ENCODE measurements at places on chromosomes 6 and 20. TPM values are rescaled to one million over a fixed set of nuclear protein-coding genes. Genes with fewer than 3 reads are reported as not detected.

DNA sequence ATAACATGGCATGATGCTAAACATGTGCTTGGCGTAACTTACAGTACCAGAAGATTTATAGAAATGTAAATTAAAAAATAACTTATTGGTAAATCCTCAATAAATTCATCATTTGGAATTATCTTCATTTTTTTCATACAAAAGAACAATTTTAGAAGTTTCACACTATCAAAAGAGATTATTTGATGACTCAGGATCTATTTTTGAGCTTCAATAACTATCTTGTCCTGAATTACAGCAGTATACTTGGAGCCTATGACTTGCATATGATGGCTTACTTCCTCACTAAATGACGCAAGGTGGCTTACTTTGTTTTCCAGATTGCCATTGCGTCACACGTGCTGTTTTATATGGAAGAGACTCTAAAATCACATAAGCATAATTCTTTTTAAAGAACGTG, 49.2 kb downstream of the KHDRBS2 start:
- no peaks in the 10 kb centered on the region for H3K27me3 ChIP-seq
- no peak for DNase-seq
- no peak overlapping the region for H3K27ac ChIP-seq
- H3K4me1 ChIP-seq = no peaks in the 10 kb centered on the region
- no peak overlapping the region for H3K4me3 ChIP-seq

GRCh38 chr6:154824076-154824475, 90.9 kb downstream of the SCAF8 start:
- H3K4me3 ChIP-seq = no peak overlapping the region
- no peak for DNase-seq
- H3K27ac ChIP-seq = no peak overlapping the region
- H3K36me3 ChIP-seq = peaks cover 48% of the 10 kb centered on the region
- H3K27me3 ChIP-seq = no peaks in the 10 kb centered on the region
- peaks cover 9% of the 10 kb centered on the region for H3K4me1 ChIP-seq

Gene CCM2L
- not detected for total RNA-seq

Gene SLC17A1
- 0.28 TPM for total RNA-seq

- DNase-seq = no peak
- H3K27ac ChIP-seq = no peak overlapping the region
- H3K4me1 ChIP-seq = peaks cover 11% of the 10 kb centered on the region
- H3K36me3 ChIP-seq = no peaks in the 10 kb centered on the region
- peaks cover 24% of the 10 kb centered on the region for H3K27me3 ChIP-seq
Observed at GRCh38 chr6:29519291-29520010, 31.7 kb upstream of the MAS1L start.

Gene KIF25
- not detected for total RNA-seq

- H3K4me3 ChIP-seq = no peak overlapping the region
- no peaks in the 10 kb centered on the region for H3K4me1 ChIP-seq
- no peak overlapping the region for H3K27ac ChIP-seq
- no peak for DNase-seq
Observed at GRCh38 chr6:117404548-117404947, 21.2 kb downstream of the ROS1 start.

Gene RIPPLY2
- total RNA-seq = not detected

DNA sequence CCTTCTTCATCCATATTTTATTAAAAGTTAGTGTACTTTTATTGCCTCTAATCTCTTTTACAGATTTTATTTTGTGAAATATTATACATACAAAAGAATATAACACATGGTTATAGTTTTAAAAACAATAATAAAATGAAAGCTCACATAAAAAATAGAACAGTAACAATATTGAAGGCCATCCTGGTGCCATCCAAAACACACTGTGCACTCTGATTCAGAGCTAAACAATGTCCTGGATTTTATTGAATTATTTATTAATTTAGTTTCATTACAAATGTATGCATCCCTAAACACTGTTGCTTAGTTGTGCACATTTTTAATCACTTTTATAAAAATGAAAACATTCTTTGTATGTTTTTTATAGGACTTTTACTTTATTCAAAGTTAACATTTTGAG, 32.9 kb downstream of the RNF217 start:
- no peaks in the 10 kb centered on the region for H3K4me1 ChIP-seq
- DNase-seq = no peak
- H3K36me3 ChIP-seq = no peaks in the 10 kb centered on the region
- no peak overlapping the region for H3K27ac ChIP-seq
- no peaks in the 10 kb centered on the region for H3K27me3 ChIP-seq

DNA sequence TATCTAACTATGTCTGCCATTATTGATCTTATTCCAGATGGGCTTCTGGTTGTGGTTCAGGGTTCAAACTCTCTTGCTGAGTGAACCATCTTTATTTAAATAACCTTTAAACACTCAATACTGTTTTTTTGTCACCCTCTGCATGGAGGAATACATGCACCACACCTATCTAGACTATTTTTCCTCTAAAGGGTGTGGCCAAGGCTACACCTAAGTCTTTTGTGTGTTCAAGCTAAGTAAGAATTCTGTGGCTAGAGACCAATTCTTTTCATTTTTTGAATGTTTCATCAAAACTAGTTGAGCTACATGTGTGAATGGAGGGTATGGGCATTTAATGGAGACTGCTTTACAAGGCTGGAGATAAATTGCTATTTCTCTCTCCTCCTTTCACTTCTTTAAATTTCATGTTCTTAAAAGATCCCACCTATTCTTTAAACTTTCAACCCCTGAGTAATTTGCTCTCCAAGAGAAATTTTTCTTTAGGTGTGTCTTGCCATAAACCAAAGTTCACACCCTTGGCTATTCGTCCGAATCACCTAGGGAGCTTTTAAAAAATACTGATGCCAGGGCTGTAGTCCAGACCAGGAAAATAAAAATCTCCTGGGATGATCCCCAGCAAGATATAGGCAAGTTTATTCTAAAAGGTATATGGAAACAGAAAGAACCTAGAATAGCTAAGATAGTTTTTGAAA, 24.8 kb upstream of the MBOAT1 start:
- H3K4me3 ChIP-seq = no peak overlapping the region
- H3K27me3 ChIP-seq = peaks cover 5% of the 10 kb centered on the region
- no peak overlapping the region for H3K27ac ChIP-seq
- DNase-seq = no peak

GRCh38 chr6:111642463-111643158, 36.9 kb upstream of the TRAF3IP2 start:
- H3K27ac ChIP-seq = no peak overlapping the region
- no peak overlapping the region for H3K4me3 ChIP-seq
- no peaks in the 10 kb centered on the region for H3K4me1 ChIP-seq

Measured in activated CD4-positive, alpha-beta T cell treated with anti-CD3 and anti-CD28 coated beads, Interleukin-2, amount 10 ng/mL, durations not matched to agents 24 days and 14 days (primary cell).